Aorta (tissue), 5 donors: ENCODE measurements at places on chromosomes 4 and X.

DNA sequence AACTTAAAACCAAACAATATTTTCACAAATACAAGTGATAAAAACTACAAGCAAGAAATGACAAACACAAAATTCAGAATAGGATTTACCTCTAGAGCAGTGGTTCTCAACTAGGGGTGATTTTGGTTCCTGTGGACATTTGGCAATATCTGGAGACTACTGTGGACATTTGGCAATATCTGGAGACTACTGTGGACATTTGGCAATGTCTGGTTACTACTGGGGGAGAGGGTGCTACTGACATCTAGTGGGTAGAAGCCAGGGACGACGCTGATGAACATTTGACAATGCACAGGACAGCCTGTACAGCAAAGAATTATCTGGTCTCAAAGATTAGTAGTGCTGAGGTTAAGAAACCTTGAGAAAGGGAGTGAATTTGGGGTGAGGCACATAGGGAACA lies 169.8 kb downstream of the CLCN4 start:
- no peak for DNase-seq

- DNase-seq, result no peak
Measured at GRCh38 chr4:148108766-148109165, 333.4 kb downstream of the NR3C2 start.

DNA sequence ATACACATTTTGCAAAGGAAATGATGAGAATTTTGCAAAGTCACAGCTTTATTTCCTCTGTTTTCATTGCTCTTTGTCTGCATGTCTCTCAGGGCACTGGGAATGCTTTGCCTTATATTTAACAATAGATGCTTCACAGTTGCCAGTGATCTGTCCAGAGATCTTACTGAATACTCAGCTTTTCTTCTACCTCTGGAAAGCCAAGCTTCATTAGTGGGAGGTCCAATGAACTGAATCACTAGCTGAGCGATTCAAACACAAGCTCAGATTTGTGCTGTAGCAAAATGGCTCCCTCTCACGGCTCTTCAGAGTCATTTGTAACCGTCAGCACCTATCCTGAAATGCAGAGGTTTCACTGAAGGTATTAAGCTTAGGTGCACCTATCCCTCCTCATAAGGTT lies 138.9 kb downstream of the DCLK2 start:
- DNase-seq, result no peak

DNA sequence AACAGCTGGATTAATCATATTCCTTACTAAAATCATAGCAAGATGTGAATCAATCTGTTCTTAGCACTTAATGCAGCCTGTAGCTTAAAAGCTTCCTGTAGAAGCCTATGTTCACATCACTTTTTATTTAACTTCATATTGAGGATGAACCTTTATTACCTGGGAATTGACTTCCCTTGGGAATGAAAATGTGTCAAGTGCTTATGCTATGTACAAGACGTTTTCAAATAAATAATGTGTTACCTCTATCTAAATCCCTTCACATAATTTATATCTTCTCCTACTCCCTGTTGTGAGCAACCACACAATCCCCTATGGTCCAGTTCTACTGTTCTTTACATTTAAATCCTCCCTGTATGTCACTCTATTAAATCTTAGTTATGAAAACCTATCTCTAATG lies 633.1 kb downstream of the FSTL5 start:
- DNase-seq, result no peak

GRCh38 chr4:153418121-153418520 lies 48.0 kb upstream of the TMEM131L start:
- no peak for DNase-seq

DNA sequence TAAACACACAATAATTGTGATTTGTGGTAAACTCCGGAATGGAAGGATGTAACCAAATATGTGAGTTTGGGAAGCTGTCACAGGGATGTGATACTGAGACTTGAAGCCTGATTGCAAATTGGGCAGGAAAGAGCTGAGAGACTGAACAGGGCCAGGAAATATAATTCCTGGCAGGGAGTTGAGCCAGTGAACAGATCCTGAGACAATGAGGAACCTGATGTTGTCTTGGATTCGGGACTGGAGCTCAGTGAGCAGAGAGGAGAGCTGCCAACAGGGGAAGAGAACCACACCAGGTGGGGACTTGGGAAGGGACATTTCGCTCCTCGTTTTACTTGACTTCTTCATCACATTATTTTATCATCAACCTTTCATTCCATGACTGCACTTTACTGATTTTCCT lies 386.0 kb downstream of the TLL1 start:
- DNase-seq, result no peak

- no peak for DNase-seq
Measured at GRCh38 chrX:36787752-36788151, 220.4 kb upstream of the FAM47C start.

- no peak for DNase-seq
Measured at GRCh38 chr4:165666836-165667235, 206.2 kb upstream of the TLL1 start.

DNA sequence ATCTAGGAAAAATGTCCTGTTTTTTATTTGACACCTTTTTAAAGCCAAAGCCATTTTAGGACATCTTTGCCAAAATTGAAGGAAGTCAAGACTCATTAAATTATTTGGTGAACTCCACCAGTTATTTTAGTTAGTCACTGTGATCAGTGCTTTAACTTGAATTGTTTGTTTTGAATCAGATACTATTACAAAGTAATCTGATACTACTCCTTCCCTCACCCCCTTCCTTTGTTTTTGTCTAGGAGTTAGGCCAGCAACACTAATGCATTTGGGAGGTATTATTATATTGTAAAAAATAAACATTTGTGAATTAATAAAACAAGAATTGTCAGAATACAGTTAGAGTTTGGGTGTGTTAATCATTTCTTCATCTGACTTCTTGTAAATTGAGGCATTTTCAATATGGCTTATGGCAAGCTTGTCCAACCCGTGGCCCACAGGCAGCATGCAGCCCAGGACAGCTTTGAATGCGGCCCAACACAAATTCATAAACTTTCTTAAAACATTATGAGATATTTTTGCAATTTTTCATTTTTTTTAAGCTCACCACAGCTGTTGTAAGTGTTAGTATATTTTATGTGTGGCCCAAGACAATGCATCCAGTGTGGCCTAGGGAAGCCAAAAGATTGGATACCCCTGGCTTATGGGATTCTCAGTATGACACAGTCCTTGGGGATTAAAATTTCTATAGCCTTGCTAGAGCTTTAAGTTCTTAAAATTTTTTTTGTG lies 182.2 kb downstream of the BMPR1B start:
- DNase-seq, result no peak

- DNase-seq, result peak; percentile 55
Measured at GRCh38 chr4:77618383-77619241, 13.0 kb downstream of the CXCL13 start.

DNA sequence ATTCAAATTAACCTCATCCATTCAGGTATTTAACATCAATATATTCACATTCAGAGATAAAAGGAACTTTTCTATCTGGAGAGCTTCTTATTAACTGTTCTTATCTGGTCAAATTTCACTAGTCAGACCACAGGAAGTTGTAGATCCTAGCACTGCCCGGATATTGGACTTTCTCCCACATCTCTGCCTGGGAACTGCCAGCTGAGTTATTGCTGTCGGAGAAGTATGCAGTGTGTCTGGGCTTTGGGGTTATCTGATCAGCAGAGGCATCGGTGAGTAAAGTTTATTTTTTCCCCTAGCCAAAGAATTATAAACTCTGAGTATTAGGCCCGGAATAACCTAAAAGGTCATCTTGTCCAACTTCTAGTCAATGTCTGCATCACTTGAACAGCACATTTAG lies 45.1 kb downstream of the OR13H1 start:
- no peak for DNase-seq

- DNase-seq, result no peak
Measured at GRCh38 chr4:163660636-163661035, 166.1 kb downstream of the TMA16 start.

GRCh38 chr4:7772711-7773385 lies 166.8 kb downstream of the AFAP1 start:
- peak; percentile 79 for DNase-seq

DNA sequence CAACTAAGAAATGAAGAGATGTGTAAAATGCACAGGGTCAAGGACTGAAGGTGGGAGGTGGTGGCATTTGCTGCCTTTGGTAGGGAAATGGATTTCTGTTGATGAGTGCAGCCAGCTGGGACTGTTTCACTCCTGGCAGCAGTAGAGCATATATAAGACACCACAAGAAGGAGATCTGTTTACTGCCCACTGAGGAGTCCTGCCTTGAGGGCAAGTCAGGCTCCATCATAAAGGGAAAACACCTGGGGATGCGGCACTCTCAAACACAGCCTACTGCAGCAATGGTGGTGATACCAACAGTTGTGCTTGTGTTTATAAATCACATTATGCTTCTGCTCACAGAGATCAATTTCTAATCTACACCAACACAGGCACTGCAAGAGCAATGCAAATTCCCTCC lies 222.1 kb downstream of the TACR3 start:
- no peak for DNase-seq

DNA sequence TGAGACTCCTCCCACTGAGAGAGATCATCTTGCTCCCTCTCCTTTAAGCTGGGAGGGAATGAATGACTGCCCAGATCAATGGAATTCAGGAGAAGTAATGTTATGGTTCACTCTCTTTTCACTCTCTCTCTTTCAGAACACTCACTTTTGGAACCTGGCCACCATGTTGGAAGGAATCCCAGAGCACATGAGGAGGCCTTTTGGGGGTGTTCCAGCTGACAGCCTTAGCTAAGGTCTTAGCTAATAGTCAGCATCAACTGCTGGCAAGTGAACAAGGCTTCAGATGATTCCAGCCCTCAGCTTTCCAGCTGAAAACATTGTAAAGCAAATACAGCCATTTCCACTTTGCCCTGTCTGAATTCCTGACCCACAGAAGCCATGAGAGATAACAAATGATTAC lies 124.0 kb upstream of the CLNK start:
- no peak for DNase-seq

DNA sequence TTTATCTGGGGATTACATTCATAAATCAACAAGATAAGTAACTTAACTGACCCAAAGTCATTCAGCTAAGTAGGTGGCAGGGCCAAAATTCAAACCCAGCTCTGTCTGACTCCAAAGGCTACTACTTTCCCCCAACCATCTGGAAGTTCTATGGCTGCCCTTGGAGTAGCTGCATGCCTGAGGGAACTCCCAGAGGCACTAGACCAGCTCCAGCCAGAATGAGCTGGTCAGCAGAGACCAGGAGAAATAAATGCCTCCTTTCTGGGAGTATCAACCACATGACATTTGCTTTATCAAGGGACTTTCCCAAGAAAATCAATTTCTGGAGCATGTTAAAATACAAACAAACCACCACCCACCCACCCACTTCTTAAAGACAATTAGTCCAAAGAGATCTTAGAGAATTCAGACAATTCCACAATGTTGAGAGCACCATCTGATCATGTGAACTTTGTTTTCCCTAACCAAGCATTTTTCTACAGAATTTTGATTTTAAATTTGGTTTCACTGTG lies 180.5 kb downstream of the EFHC2 start:
- no peak for DNase-seq

GRCh38 chrX:39675619-39676018 lies 422.1 kb downstream of the BCOR start:
- no peak for DNase-seq

DNA sequence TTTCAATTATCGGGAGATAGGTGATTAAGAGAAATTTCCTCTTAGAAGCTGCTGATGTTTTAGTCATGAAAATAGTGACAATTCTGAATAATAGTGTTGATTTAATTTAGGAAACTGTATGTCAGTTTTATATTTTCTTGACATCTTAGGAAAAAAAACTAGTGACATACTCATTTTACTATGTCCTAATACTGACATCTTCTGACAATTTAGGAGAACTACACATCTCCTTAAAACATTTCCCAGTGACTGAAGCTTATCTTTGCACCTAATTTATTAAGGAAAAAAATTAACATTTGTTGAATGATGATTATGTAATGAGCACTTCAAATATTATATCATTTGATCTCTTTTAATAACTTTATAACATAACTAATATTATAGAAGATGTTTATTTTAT lies 42.0 kb upstream of the RBMXL3 start:
- no peak for DNase-seq

DNA sequence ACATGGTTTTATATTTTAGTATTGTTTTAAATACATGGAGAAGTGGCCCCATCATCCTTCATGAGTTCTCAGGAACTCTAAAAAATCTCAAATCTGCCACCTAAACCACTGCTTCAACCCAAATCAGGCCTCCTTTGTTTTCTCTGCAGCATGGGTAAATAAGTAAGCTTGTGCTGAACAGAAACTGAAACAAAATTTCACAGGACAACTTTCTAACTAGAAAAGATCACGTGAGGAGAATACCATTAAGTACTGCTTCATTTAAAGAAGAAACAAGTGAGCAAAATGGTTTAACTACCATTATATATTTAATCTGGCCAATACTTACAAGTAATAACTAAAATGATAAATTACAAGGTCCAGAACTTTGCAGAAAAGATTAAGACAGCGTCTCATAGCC lies 2.5 kb downstream of the ARAP2 start:
- DNase-seq, result no peak

GRCh38 chrX:110172215-110172614 lies 145.7 kb downstream of the AMMECR1 start:
- no peak for DNase-seq

DNA sequence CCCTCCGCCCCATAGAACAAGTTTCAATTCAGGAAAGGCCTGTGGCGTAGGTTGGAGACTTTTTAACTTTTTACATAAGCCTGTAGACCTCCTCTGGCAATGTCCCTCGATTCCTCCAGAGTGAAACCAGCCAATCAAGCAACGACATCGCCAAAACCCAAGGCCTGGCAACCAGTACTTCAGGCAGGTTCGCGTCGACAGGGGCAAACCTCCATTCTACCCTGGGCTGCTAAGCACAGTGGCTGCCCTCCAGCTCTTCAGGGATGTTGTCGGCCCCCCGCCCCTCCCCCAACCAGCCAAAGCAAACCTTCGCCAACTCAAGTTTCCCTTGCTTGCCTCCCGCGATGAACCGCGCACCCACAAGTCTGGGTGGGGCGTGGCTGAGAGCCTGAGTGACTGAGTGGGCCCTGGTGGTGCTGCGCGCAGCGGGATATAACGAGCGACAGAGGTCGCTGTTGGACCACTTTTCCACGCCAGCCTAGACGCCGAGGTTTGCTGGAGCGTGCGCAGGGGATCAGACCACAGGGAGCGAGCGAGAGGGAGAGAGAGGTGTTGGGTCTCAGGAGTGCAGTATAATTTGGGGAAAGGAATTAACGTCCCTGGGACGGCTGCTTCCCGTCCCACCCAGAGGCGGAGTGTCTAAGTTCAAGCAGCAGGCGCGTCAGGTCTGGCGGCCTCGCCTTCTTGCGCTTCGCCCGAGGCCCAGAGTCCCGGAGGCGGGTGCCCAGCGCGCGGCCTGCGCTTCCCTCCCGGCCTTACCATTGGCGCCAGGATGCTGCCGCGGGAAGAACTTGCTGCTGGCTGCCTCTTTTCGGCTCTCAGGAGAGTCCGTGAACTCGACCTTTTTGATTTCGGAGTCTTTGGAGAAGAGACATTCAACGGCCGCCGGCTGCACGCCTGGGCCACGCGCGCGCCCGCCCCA lies 9.0 kb upstream of the PITX2 start:
- DNase-seq, result peak; percentile 69

DNA sequence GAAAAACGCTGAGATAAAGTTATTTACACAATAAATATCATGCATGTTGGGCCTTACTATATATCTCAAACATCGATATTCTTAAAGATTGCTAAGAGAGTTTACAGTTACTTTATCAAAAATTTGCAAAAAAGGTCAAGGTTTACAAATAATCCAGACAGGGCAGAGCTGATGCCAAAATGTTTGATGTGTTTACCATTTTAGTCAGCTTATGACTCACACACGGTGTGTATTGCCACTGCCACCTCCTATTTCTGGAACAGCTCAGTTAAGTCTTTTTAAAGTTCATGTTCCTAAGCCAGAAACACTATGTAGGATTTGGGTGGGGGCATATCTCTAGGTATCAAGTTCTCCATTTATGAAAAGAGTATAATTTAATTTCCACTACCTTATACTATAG lies 580.6 kb downstream of the INPP4B start:
- DNase-seq, result no peak
